ENCODE measurements at places on chromosomes 7 and 10.

GRCh38 chr7:115693779-115694178, 336.8 kb downstream of the TFEC start:
- DNase-seq: no peak

DNA sequence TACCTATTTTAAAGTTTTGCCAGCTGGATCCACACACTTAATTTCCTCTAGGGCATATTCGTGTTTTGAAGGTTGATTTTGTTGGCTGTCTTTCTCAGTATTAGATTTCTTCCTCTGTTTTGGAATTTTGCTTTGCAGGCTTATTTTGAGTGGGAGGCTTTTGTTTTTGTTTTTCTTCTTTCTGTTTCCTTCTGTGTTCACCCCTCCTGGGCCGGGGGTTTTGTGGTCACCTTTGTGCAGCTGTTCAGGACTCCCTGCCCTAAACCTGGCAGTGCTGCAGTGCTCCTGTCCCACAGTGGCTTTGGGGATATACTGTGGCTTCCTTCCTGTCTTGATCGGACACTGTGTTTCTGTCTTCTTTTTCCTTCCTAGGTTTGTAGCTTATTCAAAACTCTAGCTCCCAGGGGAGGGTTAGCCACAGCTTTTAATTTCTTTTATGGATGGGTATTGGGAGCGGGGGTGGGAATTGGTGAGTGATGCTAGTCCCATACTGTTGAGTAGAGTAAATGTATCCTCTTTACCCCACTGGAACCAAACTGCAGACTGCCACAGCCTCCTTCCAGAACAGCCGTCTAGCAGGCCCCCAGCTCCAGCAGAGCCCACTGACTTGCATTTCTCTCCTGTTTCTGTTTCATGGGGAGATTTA, 228.7 kb upstream of the FZD8 start:
- no peak for DNase-seq

GRCh38 chr10:100969187-100970075, at the start of gene SEMA4G:
TSS of gene SEMA4G (plus strand) at chr10:100969504. CDS start at chr10:100972913, 3,409 bp downstream.
- no peak for DNase-seq

DNA sequence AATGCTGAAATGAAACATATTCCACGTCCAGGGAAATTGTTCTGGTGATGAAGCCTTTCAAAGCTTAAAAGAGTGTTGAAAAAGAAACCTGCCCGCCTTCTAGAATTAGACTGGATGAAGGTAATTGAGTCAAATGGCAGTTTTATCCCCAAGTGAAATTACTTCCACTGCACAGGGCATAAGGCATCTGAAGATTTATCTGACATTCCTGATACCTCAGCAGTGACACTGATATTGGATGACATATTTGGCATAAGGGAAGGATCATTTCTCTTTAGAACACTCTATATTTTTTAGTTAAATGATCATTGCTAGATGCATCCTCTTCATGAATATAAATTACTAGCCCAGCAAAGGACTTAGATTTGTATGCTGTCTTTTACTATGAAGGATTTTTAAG, 229.6 kb upstream of the TPK1 start:
- no peak for DNase-seq

DNA sequence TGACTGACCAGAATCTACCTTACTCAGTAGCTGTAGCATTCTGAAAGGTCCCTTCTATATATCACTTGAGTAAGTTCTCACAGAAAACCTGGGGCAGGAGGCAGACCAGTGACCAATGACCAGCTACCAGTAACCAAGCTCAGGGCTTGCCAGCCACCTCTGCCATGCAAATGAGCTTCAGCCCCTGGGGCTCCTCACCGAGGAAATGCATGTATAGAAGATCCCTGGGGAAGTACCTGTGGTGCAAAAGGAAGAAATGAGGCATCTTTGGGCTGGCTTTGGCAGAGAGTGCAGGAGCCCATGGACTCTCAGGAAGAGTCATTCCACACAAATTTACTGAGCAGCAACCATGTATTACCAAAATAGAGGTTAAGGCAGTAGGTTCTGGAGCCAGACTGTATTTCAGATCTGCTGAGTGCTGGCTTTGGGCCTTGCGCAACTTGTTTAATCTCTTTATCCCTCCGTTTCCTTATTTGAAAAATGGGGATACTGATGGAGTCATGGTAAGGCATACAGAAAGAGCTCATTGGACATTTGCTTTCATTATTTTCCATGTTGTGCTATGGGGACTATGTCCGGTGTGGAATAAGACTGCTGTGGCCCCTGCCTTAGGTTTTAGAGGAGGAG, 41.1 kb upstream of the FAM204A start:
- no peak for DNase-seq

- DNase-seq: peak; percentile 86
Observed at GRCh38 chr7:30778255-30779025, 7.2 kb downstream of the MINDY4 start.

DNA sequence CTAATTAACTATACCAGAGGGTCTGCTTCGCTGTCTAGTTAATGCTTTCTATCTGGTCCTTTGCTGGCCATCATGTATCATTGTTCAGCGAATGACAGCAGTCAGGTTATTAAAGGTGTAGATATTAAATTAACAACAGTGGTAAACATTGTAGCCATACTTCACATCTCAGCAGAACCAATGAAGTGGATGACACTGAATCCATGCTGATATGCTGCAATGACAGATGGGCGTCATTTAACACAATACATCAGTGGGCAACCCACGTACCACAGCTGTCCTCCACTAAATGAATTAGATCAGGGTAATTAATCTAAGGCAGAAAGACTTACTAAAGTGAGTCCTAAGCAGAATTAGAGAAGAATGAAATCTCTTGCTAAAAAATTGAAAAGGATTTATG, 767.2 kb downstream of the NXPH1 start:
- no peak for DNase-seq

- DNase-seq: peak; percentile 38
Observed at GRCh38 chr10:44581996-44582395, 197.1 kb upstream of the CXCL12 start.

- no peak for DNase-seq
Observed at GRCh38 chr7:127380479-127380878, 12.0 kb downstream of the ZNF800 start.

DNA sequence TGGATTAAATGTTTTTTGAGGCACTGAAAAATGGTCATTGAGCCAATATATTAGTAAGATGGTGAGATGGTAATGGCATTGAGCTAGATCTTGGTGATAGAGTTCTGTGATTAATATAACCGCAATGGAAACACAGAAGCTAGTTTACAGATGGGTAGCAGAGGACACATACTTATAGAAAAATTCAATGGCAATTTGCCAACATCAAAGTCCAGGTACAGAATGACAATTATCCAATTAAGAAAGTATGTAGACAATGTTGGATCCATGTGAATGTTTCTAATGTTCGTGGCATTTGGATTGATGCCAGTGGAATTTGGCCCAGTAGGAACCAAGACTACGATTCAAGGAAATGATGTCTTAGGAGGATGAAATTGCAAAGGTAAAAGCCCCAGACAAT, 187.8 kb downstream of the GNAT3 start:
- peak; percentile 15 for DNase-seq

GRCh38 chr7:91852263-91852741, 28.2 kb downstream of the MTERF1 start:
- DNase-seq: no peak

GRCh38 chr7:132876576-132876975, 205.3 kb downstream of the CHCHD3 start:
- DNase-seq: no peak

GRCh38 chr7:42431873-42432272, 194.9 kb upstream of the GLI3 start:
- DNase-seq: no peak

DNA sequence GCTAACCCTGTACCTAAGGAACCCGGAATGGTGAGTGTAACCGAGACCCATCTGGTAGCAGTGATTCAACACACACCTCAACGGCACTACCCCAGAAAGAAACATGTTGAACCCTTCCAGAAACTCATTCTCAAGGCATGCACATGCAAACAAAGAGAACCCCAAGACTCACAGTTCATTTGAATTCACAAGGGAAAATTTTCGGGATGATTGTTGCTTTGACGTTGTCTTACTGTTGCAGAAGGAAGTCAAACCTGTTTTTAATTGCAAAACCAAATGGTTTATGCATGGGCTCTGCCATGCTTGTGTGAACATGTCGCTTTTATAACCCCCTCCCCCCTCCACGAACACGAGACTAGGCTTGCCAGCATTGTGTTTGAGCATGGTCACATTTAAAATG, 539.7 kb downstream of the GATA3 start:
- no peak for DNase-seq

DNA sequence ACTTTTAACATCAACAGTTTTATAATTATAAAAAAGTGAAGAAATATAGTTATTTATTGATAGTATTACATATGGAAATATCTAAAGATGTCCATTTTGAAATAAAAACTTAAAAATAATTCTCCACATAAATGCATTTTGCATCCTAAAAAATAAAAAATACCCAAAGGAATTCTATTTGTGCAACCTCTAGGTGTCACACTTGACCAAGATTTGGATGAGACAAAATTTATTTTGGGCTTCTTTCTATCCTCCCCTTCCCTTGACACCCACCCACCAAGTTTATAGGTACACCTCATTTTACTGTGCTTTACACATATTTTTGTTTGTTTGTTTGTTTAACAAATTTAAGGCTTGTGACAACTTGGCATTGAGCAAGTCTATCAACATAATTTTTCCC, 3.3 kb upstream of the THSD7A start:
- no peak for DNase-seq

GRCh38 chr10:43113201-43114087, 24.8 kb upstream of the CSGALNACT2 start:
- no peak for DNase-seq

DNA sequence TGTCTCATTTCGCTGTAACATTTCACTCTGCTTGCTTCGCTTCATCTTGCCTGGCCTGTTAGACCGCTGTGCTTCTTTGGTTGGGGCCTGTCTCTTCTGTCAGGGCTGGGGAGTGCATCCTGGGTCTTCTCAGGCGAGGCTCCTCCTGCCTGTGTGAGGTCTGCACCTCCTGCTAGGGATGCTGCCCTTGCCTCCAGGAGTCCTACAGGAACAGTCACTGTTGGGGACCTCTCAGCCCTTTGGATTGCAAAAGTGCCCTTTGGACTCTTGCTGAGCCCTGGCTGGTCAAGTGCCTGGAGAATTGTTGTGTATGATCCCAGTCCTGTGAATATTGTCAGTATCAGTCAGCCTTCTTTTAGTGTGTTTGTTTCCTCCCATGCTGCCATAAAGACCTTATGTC, 84.1 kb downstream of the MDFIC start:
- no peak for DNase-seq

DNA sequence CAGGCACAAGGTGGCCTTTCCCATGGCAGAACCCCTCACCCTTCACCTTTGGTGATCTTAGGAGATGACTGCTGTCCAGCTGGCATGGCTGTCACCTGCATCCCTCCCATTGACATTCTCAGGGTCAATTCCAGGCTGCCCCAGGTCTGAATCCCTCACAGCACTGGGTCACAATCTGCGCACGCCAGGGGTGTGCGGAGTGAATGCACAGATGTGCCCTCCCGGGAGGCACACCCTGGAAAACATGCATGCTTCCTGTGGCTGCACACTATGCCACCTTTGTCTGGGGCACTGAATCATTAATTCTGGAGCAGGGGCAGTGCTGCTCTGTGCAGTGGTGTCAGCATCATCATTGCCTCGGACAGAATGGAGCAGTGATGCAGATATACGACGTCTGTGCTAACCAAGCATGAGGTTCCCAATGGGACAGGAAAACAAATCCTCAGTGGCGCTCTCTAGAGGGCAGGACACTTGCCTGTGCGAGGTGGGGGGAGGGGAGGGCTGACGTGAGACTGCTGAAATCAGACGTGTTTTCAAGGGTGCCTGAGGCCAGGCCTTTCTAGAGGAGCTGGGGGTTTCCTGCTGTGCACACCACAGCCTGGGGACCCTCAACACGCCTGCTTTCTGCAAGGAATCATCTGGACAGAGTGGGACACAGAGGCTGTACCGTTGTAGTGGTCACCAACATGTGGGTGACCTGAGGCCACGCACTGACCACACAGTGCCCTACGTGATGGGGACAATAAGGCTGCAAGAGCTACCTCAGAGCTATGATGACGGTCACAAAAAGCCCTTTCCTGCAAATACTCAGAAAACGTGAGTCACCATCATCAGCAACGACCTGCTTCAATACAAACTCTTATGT, 77.9 kb downstream of the HIPK2 start:
- DNase-seq: no peak

DNA sequence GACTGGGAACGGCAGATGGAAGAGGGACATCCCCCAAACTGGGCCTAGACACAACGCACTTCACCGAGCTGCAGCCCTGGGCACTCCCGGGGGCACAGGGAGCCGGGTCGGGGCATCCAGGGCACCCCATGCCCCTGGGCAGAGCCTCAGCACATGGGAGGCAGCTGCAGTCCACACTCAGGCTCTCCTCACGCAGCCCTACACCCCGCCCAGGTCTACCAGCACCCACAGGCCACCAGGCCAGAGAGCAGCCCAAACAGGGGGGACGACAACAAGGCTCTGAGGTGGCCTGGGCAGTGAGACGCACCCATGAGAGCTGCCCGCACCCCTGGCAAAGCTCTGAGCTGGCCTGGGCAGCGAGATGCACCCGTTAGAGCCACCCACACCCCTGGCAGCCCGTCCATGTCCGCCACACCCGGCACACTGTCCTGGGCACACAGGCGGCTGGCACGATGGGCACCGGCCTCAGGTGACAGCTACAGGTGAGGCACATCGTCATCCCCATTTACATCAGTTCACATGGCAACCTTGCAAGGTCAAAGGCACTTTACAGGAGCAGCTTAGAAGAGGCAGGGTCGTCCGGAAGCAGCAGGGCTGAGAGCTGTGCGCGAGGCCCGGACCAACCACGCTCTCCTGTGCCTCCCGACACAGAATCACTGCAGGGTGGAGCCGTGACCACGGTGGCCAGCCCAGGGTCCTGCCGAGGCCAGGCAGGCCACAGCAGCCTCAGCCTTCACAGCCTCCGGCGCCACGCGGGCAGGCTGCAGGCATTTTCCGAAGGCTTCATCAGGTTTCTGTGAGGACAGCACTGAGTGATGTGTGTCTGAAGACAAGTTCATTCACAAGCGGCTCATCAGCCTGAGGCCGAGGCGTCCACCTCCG, 228.6 kb downstream of the MAD1L1 start:
- DNase-seq: no peak

DNA sequence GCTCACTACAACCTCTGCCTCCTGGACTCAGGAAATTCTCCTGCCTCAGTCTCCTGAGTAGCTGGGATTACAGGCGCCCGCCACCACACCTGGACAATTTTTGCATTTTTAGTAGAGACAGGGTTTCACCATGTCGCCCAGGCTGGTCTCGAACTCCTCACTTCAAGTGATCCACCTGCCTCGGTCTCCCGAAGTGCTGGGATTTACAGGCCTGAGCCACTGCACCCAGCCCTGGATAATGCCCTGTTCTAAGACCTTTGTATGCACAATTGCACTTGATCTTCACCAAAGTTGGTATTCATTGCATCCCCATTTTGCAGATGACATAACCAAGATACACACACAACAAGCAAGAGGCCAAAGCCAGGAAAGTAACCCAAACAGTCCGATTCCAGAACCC, 97.7 kb upstream of the CARD11 start:
- DNase-seq: no peak

DNA sequence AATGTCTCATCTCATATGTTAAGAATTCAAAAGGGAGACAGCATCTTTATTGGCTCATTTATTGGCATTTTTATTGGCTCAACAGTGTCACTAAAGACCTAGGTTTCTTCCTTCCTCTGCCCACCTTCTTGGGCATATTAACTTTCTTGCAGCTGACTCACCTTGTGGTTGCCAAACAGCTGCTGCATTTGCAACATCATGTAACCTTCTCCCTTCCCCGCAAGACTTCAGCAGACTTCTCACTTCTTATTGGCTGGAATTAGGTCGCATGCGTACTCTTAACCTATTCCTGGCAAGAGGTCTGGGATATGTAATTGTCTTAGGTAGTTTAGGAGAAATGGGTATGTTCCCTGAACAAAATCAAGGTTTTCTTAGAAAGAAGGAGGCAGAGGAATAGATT, 263.2 kb downstream of the POU6F2 start:
- DNase-seq: no peak
